ENCODE measurements at places on chromosomes 3 and 15. TPM values are rescaled to one million over a fixed set of nuclear protein-coding genes. Genes with fewer than 3 reads are reported as not detected.

GRCh38 chr3:61354604-61355003 lies 103.4 kb upstream of the FHIT start:
- DNase-seq, result no peak

- DNase-seq, result peak; percentile 68
These were observed 30.6 kb upstream of the SLC6A6 start for GRCh38 chr3:14371573-14372474.

GRCh38 chr15:42457445-42458442 lies 33.2 kb downstream of the ZNF106 start:
- DNase-seq, result no peak

The RAF1 gene
- 139 TPM for total RNA-seq

DNA sequence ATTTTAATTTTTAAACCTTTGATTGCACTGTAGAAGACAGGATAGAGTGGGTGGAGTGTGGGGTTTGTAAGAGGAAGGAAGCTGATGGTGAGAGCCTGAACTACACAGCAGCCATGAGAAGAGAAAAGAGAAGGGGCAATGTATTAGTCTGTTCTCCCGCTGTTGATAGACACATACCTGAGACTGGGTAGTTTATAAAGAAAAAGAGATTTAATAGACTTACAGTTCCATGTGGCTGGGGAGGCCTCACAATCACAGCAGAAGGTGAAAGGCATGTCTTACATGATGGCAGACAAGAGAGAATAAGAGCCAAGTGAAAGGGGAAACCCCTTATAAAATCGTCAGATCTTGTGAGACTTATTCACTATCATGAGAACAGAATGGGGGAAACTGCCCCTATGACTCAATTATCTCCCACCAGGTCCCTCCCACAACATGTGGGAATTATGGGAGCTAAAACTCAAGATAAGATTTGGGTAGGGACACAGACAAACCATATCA lies 37.3 kb downstream of the STARD5 start:
- DNase-seq, result peak; percentile 68

The PP2D1 gene
- not detected for total RNA-seq

GRCh38 chr3:136898954-136899353 lies 36.9 kb downstream of the NCK1 start:
- DNase-seq, result no peak

DNA sequence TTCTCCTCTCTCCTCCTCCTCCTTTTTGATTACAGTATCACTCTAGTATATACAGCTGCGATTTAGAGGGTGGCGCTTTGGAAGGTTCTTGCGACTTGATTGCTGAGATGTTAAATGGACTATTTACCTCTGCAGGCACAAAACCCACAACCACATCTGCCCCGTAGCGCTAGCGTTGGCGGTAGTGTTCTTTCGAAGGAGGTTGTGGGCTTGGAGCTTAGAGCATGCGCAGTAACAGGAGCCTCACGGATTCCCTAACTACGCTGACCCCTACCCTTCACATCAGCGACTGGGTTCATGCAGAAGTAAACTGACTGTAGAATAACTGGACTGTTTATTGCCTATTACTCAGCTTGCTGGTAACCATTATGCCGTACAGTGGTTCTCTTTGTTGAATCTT lies 58.0 kb downstream of the CGGBP1 start:
- DNase-seq, result peak; percentile 20

DNA sequence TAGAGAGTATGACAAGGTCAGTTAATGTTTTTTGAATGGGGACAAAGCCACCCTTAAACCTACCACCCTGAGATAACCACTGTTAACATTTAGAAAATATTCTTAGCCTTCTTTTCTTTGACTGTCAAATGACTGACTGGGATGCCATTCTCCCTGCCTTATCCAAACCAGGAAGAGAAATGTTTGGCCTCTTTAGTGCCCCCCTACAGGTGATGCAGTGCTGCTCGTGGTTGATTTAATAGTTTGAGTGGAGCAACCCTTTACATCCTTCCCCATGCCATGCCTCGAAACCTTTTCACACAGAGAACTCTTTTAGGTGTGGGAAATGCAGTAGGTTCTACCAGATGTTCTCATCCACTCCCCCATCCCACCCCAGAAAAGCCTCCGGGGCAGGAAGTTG lies 38.7 kb upstream of the UMPS start:
- DNase-seq, result no peak

DNA sequence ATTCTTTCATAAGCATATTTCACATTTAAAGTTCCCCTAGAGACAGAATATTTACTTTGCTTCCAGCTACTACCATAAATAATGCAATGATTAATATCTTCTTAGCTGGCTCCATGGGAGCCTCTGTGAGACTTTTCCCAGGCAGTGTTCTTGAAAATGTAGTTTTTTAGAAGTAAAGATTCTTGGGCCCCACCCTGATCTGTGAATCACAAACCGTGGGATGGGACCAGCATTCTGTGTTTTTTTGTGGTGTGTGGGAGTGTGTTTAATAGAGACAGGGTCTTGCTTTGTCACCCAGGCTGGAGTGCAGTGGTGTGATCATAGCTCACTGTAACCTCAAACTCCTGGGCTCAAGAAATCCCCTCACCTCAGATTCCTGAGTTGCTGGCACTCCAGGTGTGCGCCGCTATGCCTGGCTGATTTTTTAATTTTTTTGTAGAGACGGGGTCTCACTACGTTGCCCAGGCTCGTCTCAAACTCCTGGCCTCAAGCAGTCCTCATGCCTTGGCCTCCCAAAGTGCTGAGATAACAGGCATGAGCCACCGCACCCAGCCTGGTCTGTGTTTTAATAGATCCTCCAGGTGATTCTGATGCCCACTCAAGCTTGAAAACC lies 83.0 kb downstream of the KLHL25 start:
- DNase-seq, result no peak

The MESP1 gene
- not detected for total RNA-seq

- no peak for DNase-seq
These were observed 41.5 kb downstream of the ADGRG7 start for GRCh38 chr3:100650651-100651619.

The CHDH gene
- total RNA-seq, result 0.60 TPM

All from CD4-positive, alpha-beta T cell (primary cell).